ENCODE measurements at places on chromosomes 4 and X.

- H3K4me1 ChIP-seq = peaks cover 41% of the 10 kb centered on the region
- no peaks in the 10 kb centered on the region for H3K36me3 ChIP-seq
- no peaks in the 10 kb centered on the region for H3K27me3 ChIP-seq
- no peak overlapping the region for H3K4me3 ChIP-seq
Observed at GRCh38 chr4:139851639-139852038, 186.0 kb downstream of the MGST2 start.

DNA sequence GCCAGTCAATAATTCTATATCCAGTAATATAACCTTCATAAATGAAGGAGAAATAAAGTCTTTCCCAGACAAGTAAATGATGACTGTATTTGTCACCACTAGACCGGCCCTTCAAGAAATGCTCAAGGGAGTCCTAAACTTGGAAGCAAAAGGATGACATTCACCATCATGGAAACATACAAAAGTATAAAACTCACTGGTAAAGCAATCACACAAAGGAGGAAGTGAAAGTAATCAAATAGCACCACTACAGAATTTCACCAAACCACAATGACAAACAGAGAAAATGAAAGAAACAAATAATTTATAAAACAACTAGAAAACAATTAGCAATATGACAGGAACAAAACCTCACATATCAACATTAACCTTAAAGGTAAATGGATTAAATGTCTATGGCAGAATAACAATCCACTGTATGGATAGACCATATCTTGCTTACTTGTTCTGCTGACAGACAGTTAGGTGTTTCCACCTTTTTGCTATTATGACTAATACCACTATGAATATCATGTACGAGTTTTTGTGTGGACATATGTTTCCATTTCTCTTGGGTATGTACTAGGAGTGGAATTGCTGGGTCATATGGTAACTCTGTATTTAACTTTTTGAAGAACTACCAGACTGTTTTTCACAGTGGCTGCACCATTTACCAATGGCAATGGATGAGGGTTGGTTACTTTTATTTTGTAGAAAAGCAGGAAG, 44.9 kb downstream of the NAT8L start:
- peaks cover 4% of the 10 kb centered on the region for H3K27me3 ChIP-seq
- H3K36me3 ChIP-seq = no peaks in the 10 kb centered on the region
- no peak overlapping the region for H3K27ac ChIP-seq
- no peaks in the 10 kb centered on the region for H3K4me1 ChIP-seq
- no peak for DNase-seq
- no peak overlapping the region for H3K4me3 ChIP-seq

- peaks cover 10% of the 10 kb centered on the region for H3K36me3 ChIP-seq
- no peaks in the 10 kb centered on the region for H3K27me3 ChIP-seq
- H3K27ac ChIP-seq = peak overlapping the region; percentile 17
- no peak overlapping the region for H3K4me3 ChIP-seq
- DNase-seq = no peak
Observed at GRCh38 chr4:41057467-41057866, 156.9 kb downstream of the APBB2 start.

DNA sequence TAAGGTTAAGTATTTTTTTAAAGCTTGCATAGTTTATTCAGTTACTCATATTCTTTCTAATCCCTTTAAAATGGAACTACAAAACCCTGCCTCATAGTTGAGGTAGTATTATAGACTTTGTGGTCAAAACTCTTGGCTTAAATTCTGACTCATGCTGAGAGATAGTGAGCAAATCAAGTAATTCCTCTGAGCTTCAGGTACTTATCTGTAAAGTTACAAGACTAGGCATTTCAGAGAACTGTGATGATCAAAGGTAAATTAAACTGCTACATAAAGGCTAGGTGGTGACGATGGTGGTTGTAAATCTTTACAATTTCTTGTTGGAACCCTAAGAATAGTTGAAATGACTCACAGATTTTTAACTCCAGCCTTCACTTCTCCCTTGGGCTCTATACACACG, 3.2 kb upstream of the CLOCK start:
- no peak overlapping the region for H3K27ac ChIP-seq
- no peaks in the 10 kb centered on the region for H3K36me3 ChIP-seq
- H3K27me3 ChIP-seq = no peaks in the 10 kb centered on the region
- DNase-seq = no peak
- H3K4me3 ChIP-seq = no peak overlapping the region

DNA sequence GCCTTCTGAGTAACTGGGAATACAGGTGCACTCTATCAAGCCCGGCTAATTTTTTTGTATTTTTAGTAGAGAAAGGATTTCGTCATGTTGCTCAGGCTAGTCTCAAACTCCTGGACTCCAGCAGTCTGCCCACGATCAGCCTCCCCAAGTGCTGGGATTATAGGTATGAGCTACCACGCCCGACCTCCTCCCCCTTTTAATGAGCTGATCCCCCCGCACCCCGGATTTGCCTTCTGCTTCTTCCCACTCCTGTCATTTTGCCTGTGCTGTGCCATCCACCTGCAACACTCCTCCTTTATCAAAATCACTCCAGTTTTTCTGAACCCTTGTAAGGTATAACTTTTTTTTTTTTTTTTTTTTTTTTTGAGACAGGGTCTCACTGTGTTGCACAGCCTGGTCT, 33.4 kb downstream of the SPINK2 start:
- no peak overlapping the region for H3K27ac ChIP-seq
- no peak for DNase-seq
- H3K4me1 ChIP-seq = peaks cover 9% of the 10 kb centered on the region
- H3K4me3 ChIP-seq = no peak overlapping the region
- H3K36me3 ChIP-seq = no peaks in the 10 kb centered on the region
- H3K27me3 ChIP-seq = peaks cover 4% of the 10 kb centered on the region

DNA sequence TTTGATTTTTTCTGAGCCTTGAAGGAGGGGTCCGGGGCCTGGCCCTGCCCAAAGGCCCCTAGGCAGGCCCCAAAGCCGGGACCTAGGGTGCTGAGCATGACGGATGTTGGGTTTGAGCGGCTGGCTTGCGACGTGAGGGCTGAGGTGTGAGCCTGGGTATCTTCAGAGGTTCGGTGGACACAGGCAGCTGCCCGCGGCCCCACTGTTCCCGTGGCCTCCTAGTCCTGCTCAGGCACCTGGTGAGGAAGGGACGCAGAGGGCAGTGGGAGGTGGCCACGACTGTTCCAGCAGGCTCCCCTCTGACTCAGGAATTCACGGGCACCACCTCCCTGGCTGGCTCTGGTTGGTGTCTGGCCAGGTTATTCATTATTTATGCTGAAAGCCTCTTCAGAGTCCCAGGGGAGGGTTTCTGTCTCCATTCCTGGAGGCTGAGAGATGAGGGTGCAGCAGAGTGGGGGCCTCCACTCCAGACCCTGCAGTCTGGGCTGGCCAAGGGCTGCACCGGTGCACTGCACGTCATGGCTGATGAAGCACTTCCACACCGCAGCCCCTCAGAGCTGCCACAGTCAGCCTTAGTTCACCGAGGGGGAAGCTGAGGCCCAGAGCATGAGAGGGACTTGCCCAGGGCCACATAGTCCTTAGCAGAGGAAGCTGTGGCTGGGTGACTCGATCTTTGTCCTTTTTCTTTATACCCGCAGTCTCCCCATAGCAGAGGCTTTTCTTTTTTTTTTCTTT, 2.2 kb downstream of the MSANTD1 start:
- H3K4me1 ChIP-seq = no peaks in the 10 kb centered on the region
- H3K4me3 ChIP-seq = no peak overlapping the region
- H3K27me3 ChIP-seq = no peaks in the 10 kb centered on the region
- H3K36me3 ChIP-seq = no peaks in the 10 kb centered on the region
- H3K27ac ChIP-seq = no peak overlapping the region

DNA sequence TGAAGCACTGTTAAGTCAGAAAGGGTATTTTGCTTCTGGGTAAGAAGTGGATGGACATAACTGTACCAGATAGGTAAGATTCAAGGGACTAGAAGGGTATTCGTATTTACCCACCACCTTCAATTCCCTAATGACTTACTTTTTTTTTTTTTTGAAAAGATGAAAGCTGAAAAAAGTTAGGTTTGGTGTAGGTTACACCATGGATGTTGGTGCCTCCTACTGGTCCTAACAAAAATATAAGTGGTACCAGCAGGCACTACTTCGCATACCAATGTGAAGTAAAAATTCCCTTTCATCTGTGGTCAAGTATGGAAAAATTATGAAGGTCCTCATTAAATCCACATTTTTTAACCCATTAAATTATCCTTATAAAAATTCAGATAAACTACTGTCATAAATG, 7.2 kb downstream of the ANKRD17 start:
- H3K36me3 ChIP-seq = peaks cover 22% of the 10 kb centered on the region
- no peak overlapping the region for H3K27ac ChIP-seq
- H3K27me3 ChIP-seq = no peaks in the 10 kb centered on the region
- peaks cover 12% of the 10 kb centered on the region for H3K4me1 ChIP-seq

DNA sequence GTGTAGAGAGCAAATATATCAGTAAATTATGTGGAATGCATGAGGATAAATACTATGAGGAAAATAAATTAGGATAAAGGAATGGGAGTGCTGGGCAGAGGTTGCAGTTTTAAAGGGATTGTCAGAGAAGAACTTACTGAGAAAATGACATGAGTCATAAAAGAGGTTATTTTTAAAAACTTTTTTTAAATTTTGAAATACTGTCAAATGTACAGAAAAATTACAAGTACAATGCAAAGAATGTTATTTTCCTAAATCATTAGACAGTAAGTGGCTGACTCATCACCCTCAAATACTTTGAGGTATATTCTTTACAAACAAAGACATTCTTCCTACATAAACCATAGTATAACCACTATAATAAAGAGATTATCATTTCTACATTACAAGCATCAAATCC, 29.8 kb upstream of the H2AZ1 start:
- H3K36me3 ChIP-seq = no peaks in the 10 kb centered on the region
- no peaks in the 10 kb centered on the region for H3K4me1 ChIP-seq
- H3K27me3 ChIP-seq = no peaks in the 10 kb centered on the region
- no peak overlapping the region for H3K27ac ChIP-seq
- DNase-seq = no peak

DNA sequence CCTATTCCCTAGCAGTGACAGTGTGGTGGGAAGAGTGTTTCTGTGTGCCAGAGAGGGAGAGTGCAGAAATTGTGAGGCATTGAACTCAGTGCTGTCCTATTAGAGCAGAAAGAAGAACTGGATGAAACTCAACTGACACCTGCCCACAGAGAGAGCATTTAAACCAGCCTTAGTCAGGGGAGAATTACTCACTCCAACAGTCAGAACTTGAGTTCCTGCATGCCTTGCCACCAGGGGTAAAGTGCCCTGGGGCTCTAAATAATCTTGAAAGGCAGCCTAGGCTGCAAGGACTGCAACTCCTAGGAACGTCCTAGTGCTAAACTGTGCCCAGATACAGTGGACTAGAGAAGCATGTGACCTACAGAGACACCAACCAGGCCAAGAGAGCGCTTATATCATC, 12.8 kb downstream of the CYSLTR1 start:
- no peaks in the 10 kb centered on the region for H3K36me3 ChIP-seq
- H3K4me3 ChIP-seq = no peak overlapping the region
- no peaks in the 10 kb centered on the region for H3K4me1 ChIP-seq
- no peak for DNase-seq
- H3K27me3 ChIP-seq = no peaks in the 10 kb centered on the region
- no peak overlapping the region for H3K27ac ChIP-seq

GRCh38 chrX:52034211-52034610, 34.8 kb downstream of the MAGED4B start:
- H3K4me3 ChIP-seq = no peak overlapping the region
- no peak overlapping the region for H3K27ac ChIP-seq
- no peak for DNase-seq
- no peaks in the 10 kb centered on the region for H3K4me1 ChIP-seq

- no peaks in the 10 kb centered on the region for H3K36me3 ChIP-seq
- H3K4me1 ChIP-seq = peaks cover 15% of the 10 kb centered on the region
- H3K27me3 ChIP-seq = no peaks in the 10 kb centered on the region
- no peak overlapping the region for H3K4me3 ChIP-seq
- no peak for DNase-seq
Observed at GRCh38 chr4:81508411-81509185, 36.9 kb upstream of the RASGEF1B start.

DNA sequence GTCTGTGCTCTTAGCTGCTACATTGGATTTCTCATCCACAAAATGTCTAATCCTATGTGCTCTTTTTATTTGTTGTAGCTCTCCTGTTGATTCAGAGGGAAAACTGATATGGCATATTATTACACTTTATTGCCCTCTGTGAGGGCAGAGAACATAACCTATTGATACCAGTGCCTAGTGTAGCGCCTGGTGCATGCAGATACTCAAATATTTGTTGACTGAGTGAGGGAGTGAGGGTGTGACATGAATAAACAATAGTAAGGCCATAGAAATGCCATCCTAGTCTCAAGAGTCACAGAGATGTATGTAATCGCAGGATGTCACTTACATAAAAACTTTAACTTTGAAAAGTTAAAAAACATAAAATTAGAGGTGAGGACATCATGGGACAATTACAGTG, 159.1 kb downstream of the SHROOM3 start:
- no peaks in the 10 kb centered on the region for H3K27me3 ChIP-seq
- H3K4me3 ChIP-seq = no peak overlapping the region
- H3K27ac ChIP-seq = peak overlapping the region; percentile 74

GRCh38 chrX:16130707-16131106, 7.3 kb downstream of the GRPR start:
- peaks cover 1% of the 10 kb centered on the region for H3K4me1 ChIP-seq
- no peak overlapping the region for H3K27ac ChIP-seq
- H3K36me3 ChIP-seq = no peaks in the 10 kb centered on the region
- DNase-seq = no peak
- H3K4me3 ChIP-seq = no peak overlapping the region
- H3K27me3 ChIP-seq = peaks cover 5% of the 10 kb centered on the region

- H3K36me3 ChIP-seq = no peaks in the 10 kb centered on the region
- H3K27ac ChIP-seq = peak overlapping the region; percentile 91
- H3K4me1 ChIP-seq = peaks cover 42% of the 10 kb centered on the region
- no peak for DNase-seq
- H3K4me3 ChIP-seq = peak overlapping the region; percentile 20
Observed at GRCh38 chr4:7964459-7964858, 24.8 kb upstream of the AFAP1 start.

GRCh38 chr4:54723820-54724219, 66.1 kb downstream of the KIT start:
- H3K36me3 ChIP-seq = no peaks in the 10 kb centered on the region
- H3K27me3 ChIP-seq = no peaks in the 10 kb centered on the region
- no peak overlapping the region for H3K4me3 ChIP-seq
- DNase-seq = no peak
- H3K4me1 ChIP-seq = no peaks in the 10 kb centered on the region

DNA sequence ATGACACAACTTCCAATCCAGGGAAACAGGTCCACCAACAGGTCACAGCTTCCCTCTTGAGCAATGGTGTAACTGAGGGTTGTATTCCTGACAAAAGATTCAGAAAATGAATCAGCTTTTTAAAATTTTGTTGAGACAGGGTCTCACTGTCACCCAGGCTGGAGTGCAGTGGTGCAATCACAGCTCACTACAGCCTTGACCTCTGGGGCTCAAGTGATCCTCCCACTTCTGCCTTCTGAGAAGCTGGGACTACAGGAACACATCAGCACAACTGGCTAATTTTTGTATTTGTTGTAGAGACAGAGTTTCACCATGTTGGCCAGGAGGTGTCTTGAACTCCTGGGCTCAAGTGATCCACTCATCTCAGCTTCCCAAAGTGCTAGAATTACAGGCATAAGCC, 43.7 kb downstream of the SAT1 start:
- peaks cover 11% of the 10 kb centered on the region for H3K36me3 ChIP-seq
- DNase-seq = no peak

All from type B pancreatic cell (in vitro differentiated cells).